ENCODE measurements at places on chromosomes 16 and 17.
A peak's percentile ranks its signal among the peaks of the same experiment; 100 is the strongest.

DNA sequence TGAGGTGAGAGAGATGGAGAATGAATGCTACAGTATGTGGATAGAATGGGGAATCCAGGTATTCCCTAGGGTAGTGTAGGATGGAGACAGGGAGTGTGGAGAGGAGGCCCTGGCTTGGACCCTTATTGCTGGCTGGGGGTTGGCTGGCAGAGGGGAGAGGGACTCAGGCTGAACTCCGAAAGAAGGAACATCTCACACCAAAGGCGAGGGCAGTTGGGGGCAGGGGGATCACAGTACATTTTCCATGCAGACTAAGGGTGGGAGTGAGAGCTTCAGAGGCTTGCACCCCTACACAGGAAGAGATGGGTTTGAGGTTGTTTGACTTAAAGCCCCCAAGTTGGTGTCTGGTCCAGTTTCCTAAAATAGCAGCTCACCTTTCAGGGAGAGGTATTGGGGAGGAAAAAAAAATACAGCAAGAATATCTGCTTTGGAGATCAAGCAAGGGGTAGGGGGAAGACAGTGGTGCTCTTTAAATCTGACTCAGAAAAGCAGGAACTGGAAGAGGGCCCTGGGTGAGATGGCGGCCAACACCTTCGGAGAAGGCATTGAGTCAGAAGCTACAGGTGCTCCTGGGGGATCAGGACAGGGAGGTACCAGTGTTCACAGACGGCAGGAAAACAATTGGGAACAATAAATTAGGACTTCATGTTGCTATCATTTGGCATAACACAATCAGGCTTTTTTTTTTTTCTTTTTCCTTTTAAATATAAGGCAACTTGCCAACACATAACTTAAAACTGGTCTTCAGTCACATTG, 12.4 kb downstream of the TRAF4 start:
- DNase-seq = no peak

GRCh38 chr17:68511254-68511670, 968 bp upstream of the PRKAR1A start:
- no peak for DNase-seq

DNA sequence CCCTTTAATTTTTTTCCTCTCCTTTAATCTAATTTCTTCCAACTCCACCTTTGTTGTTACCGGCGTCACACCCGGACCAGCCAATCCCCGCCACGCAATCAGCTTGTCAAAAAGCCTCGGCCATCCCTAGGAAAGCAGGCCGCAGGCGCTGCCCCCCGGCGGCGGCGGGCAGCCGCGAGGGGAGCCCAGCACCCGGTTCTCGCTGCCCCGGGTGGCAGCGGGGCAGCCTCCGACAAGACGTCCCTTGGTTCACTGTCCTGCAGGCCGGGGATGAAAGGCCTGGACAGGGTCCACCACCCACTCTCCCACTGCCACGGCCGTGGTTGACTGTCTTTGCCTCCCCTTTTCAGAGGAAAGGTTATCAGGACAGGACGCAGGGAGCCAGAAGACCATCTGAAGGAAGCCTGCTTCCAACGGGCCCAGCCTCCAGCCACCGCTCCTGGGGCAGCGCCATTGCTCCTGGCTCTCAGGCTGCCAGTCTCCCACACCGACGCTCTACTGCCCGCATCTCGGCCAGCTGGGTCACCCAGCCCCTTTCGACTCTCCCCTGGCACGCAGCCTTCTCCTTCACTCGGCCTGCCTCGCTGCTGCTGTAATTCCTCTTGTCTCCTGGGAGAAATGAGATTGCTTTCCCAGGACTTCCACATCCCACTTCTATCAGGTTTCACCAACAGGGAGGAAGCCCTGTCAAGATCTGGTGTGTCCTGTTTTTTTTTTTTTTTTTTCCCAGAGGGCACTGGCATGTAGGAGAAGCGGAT, 2.8 kb upstream of the UBTF start:
- peak; percentile 61 for DNase-seq

DNA sequence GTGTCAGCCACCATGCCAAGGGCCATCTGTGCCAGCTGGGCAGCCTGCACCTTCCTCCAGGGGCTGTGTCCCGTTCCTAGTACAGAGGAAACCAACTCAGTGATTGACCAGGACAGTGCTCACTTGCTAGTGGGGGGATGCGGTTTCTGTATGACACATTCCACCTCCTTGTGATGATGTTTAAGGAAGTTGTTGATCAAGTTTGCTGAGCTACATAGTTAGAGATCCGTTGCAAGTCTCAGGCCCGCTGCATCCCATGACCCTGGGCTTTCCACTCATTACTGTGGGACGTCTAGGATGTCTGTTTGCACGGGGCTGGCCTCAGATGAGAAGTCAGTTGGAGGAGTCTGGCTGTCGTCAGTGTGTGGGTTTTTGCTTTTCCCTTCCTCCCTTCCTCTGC, 33.6 kb downstream of the RNF213 start:
- no peak for DNase-seq

DNA sequence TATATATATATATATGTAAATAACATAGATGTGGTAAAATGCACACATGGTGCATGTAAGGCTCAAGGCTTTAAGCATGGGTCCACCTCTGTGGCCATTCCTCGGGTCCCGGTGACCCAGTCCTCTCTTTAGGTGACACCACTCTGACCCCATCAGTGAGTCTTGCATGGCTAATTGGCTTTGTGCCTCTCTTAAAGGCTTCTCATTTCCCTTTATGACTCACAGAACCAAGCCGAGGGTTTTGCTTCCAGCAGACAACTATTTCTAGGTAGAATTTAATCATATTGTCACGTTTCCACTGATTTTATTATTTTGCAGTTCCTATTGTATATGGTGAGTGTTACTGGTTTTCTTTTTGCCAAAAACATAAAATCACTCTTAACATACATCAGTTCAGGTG, 59.7 kb downstream of the PLCG2 start:
- DNase-seq = no peak

DNA sequence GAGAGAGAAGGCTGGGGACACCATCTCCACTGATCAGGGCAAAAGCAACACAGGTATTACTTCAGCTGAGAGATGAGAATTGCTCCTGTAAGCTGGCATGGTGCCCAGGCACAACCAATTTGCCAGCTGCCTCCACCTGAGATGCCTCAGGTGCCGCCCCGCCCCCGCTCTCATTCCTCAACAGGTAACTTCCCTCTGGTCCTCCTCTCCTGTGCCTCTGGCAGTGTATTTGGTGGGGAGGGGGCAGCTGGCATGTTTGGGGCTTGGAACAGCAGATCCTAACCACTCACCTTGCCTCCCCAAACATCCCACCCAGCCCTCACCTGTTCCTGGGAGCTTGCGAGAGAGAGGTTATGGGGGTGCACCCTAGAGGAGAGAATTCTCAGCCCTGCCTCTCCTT, 2.9 kb upstream of the SRCIN1 start:
- no peak for DNase-seq

DNA sequence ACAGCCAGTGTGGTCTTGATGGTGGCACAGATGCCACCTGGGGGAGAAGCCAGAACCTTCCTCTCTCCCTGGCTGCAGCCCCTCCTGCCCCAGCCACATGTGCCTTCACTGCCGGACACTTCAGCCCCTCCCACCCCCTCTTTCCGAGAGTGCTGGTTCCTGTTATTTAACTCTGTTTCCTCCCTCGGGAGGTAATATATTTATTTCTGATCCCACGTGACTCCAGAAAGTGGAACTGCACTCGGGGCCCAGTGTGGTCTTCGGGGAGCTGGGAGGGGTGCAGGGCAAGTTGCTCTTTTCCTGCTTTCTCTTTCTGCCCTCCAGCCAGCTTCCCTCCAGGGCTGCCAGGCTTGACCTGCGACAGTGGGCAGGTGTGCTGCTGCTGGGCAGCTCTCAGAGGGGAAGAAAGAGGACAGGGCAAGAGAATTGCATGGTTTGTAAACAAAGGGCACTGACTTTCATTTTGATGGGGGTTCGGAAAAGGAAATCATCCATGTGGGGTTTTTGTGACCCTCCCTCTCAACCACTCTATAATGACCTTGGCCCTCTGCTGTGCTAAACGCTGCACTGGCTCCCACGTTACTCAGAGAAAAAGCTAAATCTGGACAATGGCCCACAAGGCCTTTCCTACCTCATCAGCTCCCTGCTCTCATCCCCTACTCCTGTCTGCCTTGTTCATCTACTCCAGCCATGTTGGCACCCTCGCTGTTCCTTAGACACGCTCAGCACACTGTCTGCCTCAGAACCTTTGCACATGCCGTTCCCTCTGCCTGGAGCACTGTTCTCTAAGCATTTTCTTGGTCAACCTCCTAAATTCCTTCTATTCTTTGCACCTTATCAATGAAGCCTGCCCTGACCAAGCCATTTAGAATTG, 8.2 kb upstream of the CIITA start:
- no peak for DNase-seq

- no peak for DNase-seq
Observed at GRCh38 chr16:84176192-84177053, 10.4 kb downstream of the TAF1C start.

DNA sequence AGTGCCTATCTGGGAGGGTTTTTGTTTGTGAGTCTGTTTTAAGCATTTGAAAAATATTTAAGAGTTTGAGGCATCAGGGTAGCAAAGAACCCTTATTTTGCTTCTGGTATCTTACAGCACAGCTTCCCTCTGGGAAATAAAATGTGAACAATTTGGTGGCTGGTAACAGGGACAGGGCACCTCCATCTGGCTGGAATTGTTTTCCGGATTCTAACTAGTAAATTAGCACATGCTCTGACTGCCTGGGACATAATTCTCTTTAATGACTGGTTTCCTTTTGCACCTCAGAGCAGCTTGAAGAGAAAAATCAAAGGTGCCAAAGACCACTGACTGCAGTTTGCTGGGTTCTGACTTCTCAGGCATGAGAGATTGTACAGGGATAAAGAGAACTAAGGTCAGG, 469.1 kb downstream of the GRIN2A start:
- no peak for DNase-seq

Data from T-helper 2 cell (primary cell).